H4 (cell line): ENCODE measurements at places on chromosomes 7 and 10. TPM values are rescaled to one million over a fixed set of nuclear protein-coding genes. Genes with fewer than 3 reads are reported as not detected.

UPK3B gene
- not detected in 2 replicates for total RNA-seq

HOGA1 gene
- total RNA-seq, result 0.97 and 1.3 TPM in 2 replicates

ADCY1 gene
- 1.6 and 2.3 TPM in 2 replicates for total RNA-seq

HYCC1 gene
- total RNA-seq, result 38.1 and 70.9 TPM in 2 replicates

GRCh38 chr7:105644937-105645336 is 63.6 kb upstream of the EFCAB10 start:
- no peak for DNase-seq

DNA sequence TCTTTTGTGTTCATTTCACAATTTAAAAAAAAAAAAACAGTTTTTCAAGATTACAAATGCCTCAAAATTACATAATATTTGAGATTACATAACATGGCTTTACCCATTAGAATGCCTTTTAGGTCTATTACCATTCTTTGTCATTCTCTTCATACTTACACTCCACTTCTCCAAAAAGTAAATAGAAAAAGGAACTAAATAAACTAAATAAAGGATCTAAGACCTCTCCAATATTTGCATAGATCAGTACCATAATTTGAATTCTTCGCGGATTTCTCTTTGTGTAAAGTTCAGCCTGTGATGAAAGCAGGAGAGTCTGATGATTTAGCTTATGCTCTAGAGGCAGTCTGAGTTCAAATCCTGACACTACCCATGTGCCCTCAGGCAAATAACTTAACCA is 56.4 kb upstream of the C1GALT1 start:
- DNase-seq, result no peak

GRCh38 chr10:92184977-92185376 is 105.9 kb downstream of the CPEB3 start:
- no peak for DNase-seq

DNA sequence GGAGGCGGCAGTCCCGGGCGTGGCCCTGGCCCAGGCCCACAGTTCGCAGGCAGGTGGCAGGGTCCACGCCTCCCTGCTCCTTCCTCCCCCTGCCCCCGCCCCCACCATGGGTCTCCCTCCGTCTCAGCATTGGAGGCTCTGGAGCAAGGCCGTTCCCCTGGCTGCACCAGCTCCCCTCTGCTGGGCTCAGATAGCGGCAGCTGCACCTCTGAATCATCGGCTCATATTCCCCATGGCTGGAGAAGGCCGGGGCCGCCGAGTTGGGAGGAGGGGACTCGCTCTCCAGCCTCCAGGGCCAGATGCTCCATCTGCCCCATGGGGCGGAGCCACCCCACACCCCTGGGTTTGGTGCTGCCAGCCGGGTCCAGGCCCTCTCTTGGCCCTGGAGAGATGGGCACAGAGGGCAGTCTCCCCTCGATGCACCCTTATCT is 145.0 kb downstream of the ELFN1 start:
- DNase-seq, result no peak

DNA sequence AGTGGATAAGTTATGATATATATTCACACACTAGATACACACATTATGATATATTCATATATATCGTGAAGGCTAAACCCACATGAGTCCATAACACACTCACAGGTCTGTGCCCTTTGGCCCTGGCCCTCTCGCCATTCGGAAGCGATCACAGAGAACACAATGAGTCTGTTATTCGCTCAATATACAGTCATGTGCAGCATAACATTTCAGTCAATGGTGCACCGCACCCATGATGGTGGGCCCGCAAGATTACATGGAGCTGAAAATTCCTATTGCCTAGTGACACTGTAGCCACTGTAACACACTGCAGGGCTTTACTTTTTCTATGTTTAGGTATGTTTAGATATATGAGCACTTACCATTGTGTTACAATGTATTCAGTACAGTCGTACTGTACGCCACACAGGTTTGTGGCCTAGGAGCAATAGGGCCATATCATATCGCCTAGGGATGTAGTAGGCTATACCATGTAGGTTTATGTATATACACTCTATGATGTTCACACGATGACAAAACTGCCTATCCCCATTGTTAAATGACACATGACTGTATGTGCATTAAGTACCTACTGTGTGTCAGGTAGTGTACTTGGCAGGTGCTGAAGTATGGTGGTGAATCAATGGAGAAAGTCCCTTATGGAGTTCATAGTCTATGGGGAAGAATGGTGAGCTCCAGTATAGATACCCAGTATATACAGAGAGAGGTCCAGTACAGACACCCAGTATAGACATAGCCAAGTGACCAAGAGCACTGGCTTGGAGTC is 198.8 kb upstream of the KLF14 start:
- no peak for DNase-seq

- no peak for DNase-seq
Observed at GRCh38 chr7:41046776-41047175, 656.1 kb downstream of the INHBA start.

GRCh38 chr7:149870701-149871483 is 2.9 kb upstream of the ATP6V0E2 start:
- no peak for DNase-seq
